ENCODE measurements at places on chromosomes 2 and 18.

GRCh38 chr2:100407073-100407472, 10.4 kb downstream of the CHST10 start:
- DNase-seq: no peak

GRCh38 chr2:41414486-41415230, 633.2 kb upstream of the PKDCC start:
- peak; percentile 47 for DNase-seq

- DNase-seq: no peak
Measured at GRCh38 chr2:121123268-121123667, 161.7 kb downstream of the TFCP2L1 start.

DNA sequence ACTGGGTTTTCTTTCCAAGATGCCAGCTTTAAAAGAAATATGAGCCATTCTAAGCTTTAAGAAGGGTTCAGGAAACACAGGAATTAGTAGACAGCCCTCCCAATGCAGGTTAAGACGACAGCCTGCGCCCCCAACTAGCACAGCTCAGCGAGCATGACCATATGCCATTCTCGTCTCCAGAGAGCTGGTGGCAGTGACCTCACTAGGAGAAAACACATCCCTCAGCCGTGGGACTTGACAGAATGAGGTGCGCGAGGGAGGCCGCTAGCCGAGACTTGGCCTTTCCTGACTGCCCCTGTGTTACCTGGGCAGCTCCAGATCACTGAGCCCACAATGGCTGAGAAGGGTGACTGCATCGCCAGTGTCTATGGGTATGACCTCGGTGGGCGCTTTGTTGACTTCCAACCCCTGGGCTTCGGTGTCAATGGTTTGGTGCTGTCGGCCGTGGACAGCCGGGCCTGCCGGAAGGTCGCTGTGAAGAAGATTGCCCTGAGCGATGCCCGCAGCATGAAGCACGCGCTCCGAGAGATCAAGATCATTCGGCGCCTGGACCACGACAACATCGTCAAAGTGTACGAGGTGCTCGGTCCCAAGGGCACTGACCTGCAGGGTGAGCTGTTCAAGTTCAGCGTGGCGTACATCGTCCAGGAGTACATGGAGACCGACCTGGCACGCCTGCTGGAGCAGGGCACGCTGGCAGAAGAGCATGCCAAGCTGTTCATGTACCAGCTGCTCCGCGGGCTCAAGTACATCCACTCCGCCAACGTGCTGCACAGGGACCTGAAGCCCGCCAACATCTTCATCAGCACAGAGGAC, 103.9 kb downstream of the MAPK4 start:
- DNase-seq: no peak

- DNase-seq: no peak
Measured at GRCh38 chr2:231410293-231411004, 14.9 kb downstream of the B3GNT7 start.

GRCh38 chr2:36333350-36334012, 22.1 kb upstream of the CRIM1 start:
- DNase-seq: no peak

- no peak for DNase-seq
Measured at GRCh38 chr2:43737855-43738254, 36.0 kb upstream of the DYNC2LI1 start.

- DNase-seq: no peak
Measured at GRCh38 chr18:49226243-49227000, 234.0 kb downstream of the DYM start.

- no peak for DNase-seq
Measured at GRCh38 chr2:240966457-240966905, 31.9 kb upstream of the SNED1 start.

GRCh38 chr2:124308319-124309062, 283.4 kb downstream of the CNTNAP5 start:
- DNase-seq: no peak
